Head of caudate nucleus (tissue), 42 donors: ENCODE measurements at places on chromosomes 3 and 15.

DNA sequence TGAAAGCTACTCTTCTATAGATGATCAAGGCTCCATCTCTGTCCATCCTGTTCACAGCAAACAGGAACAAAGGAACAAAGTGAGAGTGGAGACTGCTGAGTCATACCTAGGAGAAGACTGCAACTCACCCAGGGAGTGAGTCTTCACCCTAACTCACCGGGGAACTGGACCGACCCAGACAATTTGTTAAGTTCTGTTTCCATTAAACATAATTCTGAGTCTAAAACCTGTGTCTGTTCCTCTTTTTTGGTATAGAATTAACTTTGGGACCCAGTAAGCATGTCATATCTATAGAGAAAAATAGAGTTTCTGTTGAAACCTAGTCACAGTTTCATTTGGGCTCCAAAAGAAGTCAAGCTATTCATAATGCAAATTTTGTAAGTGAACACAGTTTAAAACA lies 21.6 kb downstream of the CCDC80 start:
- DNase-seq, result no peak

DNA sequence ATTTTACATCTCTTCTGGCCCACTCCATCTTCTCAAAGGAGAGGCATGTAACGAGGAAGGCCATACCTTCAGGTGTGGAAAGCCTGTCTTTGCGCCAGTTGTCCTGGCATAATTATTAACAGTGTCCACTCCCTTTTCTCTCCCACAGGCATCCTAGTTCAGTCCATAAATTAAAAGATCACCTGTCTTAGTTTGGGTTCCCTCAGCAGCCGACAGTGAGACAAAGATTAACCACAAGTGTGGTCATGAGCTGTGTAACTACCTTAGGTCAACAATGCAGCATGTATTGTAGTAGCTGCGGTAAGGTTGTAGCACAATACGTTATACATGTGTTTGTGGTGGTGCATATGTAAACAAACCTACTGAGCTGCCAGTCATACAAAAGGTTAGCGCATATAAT lies 103.3 kb upstream of the GALNT15 start:
- DNase-seq, result no peak

- DNase-seq, result no peak
These were observed 517.2 kb downstream of the SHQ1 start for GRCh38 chr3:72331076-72331475.

DNA sequence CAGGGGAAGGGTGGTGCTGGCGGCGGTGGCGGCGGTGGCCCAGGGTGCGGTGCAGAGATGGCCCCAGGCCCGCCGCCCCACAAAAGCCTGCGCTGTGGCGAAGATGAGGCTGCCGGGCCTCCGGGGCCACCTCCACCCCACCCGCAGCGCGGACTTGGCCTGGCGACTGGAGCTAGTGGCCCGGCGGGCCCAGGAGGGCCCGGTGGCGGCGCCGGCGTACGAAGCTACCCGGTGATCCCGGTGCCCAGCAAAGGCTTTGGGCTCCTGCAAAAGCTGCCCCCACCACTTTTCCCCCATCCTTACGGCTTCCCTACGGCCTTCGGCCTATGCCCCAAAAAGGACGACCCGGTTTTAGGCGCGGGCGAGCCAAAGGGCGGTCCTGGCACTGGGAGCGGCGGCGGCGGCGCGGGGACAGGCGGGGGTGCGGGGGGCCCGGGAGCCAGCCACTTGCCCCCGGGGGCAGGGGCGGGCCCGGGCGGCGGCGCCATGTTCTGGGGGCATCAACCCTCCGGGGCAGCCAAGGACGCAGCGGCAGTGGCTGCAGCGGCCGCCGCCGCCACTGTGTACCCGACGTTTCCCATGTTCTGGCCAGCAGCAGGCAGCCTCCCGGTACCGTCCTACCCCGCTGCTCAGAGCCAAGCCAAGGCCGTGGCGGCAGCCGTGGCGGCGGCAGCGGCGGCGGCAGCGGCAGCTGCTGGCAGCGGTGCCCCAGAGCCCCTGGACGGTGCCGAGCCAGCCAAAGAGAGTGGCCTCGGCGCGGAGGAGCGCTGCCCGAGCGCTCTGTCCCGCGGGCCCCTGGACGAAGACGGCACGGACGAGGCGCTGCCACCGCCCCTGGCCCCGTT lies 1.6 kb downstream of the SKOR1 start:
- no peak for DNase-seq

GRCh38 chr3:27729748-27730611 lies 7.9 kb upstream of the EOMES start:
- DNase-seq, result no peak

DNA sequence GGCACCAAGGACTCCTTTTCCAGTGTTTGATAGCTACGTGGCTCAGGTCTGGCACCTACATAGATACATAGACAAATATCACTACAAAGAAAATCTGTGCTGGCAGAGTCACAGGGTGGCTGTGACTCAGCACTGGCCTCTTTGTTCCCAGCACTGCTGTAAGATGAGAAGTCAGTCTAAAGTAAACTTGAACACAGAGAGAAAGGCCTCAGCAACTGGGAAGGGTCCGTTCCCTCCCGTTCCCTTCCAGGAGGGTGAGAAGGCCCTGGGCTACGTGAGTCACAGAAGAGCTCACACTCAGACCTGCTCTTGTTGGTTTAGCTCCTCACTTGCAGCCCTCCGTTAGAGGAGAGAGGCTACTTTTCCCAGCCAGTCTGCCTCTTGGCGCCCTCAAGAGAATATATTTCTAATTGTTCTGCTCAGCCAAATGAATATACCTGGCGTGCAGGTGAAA lies 23.1 kb downstream of the ANXA2 start:
- DNase-seq, result no peak

DNA sequence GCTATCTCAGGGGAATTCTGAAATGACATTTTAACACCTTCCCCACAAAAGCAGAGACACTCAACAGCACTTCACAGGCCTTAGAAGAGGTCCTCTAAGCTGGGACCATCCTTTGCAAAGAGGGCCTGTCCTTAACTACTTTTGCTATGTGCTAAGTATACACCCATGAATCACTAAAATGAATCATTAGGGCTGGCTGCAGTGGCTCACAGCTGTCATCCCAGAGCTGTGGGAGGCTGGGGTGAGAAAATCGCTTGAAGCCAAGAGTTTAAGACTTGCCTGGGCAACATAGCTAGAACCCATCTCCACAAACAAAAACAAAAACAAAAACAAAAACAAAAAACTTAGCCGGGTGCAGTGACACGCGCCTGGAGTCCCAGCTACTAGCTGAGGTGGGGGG lies 53.9 kb upstream of the MELTF start:
- DNase-seq, result peak; percentile 64

DNA sequence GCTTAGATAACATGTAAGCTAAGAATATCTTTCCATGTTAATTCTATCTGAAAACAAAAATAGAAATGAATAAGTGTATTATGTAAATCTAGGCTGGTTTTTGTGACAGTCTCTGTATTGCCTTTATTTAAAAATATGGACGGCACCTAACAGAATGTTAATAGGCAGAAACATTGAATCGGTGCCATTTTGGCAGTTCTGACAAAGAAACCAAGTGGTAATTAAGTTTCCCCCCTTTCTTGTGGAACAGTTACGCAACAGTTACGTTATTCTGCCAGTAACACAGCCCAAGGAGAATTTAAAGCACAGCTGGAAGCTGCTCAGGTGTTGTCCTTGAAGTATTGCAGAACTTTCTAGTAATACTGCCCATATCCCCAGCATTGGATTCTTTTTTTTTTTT lies 21.5 kb downstream of the LARS2 start:
- no peak for DNase-seq

DNA sequence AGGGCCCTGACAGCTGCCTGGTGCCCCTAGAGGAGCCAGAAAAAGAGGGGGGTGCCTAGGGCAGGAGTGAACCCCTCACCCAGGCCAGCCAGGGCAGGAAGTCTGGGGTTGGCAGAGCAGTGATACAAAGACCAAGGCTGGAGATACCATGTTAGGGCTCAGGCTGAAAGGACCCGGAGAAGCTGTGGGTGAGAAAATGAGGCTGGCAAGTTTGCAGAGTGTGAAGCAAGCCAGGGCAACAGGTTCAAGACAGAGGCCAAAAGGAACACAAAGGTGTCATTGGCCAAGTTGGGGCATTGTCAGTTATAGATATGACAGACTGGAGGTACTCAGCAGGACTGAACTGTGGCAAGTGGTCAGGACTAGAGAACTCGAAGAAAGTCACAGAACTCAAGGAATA lies 40.6 kb upstream of the IREB2 start:
- DNase-seq, result no peak

DNA sequence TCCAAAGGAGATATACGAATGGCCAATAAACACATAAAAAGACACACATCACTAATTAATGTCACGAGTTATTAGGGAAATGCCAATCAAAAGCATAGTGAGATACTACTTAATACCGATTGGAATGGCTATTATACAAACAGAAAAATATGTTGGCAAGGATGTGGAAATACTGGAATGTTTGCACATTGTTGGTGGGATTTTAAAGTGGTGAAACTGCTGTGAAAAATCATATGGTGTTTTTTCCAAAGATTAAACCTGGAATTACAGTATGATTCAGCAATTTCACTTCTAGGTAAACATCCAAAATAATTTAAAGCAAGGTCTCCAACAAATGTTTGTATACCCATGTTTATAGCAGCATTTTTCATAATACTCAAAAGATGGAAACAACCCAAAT lies 765.5 kb downstream of the VGLL3 start:
- DNase-seq, result no peak

- DNase-seq, result no peak
These were observed 44.5 kb upstream of the CCDC80 start for GRCh38 chr3:112685420-112685819.

DNA sequence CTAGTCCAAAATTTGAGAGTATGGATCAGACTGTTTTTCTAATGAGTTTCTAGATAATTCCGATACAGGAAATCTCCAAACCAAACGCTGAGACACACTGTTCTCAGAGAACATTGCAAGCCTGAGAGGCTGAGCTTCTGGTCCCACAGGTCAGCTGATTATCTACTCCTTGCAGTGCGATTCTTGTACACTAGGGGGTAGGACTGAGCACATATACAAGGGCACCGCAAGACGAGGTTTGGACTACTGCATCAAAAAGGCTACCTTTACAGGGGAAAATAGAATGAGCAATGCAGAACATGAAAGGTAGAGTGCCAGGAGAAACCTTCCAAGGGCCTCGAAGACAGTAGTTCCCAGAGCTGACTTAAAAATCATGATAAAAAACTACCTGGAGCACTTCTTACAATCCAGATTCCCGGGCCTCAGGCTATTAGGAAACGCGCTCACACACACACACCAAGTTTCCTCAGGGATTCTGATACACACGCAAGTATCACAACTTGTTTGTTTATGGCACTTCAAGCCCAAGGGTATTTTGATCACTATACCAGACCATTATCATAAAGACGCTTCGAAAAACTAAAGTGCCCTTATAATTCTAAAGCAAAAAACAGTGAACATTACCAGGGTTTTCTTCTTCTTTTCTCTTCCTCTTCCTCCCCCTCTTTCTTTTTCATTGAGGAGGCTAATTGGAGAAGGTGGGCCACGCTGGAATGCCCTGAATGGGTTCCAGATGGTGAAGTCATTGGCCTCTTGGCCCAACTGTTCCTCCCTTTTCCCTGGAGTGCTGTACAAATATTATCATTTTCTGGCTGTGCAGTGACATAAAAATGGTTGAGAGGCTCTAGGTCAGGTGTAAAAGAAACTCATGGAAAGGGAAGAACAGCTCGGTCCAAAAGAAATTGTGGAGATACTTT lies 61.8 kb downstream of the SLC12A8 start:
- DNase-seq, result no peak

- no peak for DNase-seq
These were observed 189.0 kb downstream of the STT3B start for GRCh38 chr3:31721676-31722075.

DNA sequence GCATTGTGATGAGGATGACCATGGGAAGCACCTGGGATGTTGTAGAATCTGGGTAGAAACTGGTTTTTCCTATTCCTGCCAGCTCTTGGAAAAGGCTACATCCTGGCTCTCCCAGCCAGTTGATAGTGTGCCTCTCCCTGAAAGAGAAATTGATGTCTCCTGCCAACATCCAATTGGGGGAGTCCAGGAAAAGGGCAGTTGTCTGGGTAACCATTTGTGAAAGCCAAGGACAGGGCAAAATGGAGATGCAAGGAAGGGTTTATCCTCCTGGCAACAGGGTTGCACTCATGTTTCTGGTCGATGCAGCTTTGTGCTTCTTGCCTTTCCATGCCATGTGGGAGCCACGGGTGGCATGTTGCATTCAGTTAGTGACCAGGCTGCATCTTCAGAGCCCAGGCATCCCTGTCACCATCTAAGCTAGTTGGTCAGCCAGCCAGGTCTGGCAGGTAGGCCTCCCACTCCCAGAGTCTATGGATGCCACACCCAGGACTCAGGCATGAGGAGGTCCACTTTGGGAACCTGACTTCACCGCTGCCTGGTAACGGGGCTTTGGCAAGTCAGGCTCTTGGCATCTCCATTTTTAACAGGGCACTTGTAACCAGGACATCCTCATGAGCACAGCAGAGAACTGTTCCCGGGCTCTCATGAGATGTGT lies 153.5 kb downstream of the DNAJB8 start:
- DNase-seq, result no peak

DNA sequence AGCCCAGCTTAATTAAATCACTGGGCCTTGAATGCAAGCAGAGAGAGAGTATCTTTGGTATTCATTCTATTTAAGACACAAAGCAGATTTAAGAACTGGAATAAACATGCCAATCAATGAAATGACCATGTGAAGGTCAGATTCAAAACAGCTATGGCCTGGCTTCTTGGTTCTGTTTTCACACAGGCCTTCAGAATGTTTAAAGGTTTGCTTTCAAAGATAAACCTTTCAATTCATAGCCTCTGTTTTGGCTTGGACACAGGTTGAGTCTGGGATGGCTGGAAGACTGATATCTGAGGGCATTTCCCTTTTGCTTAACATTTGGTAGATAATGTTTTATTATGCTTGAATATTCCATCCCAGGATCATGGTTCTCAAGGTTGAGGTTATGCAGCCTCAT lies 244.4 kb upstream of the KBTBD8 start:
- no peak for DNase-seq

GRCh38 chr3:54736459-54736858 lies 191.4 kb downstream of the LRTM1 start:
- DNase-seq, result no peak

DNA sequence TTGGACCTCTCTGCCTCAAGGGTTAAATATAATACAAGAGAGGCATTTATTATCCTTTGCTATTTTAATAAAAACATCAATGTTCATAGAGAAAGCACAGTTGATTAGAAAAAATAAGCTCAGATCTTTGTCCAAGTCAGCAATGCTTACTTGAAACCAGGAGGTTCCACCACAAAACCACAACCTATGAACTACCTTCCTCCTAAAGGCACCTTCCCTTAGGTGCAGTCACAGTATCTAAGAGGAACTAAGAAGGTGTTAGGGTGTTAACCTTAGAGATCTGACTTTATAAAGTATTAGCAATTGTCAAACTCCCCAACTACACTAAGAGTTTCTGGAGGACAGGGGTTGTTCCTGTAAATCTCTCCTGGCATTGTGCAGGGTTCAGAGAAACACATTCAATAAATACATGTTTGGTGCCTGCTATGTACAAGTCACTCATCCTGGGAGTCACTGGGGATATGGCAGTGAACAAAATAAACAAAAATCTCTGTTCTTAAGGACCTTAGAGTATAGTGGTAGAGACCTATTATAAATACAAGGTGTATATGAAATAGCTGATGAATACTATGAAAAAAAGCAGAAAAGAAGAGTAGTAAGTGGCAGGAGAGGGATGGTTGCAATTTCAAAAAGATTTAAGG lies 208.6 kb downstream of the NFKBIZ start:
- no peak for DNase-seq
